ENCODE measurements at places on chromosomes 4 and X.
A peak's percentile ranks its signal among the peaks of the same experiment; 100 is the strongest.

- no peak for DNase-seq
These were observed 580.8 kb upstream of the MAGEB2 start for GRCh38 chrX:29634516-29634915.

DNA sequence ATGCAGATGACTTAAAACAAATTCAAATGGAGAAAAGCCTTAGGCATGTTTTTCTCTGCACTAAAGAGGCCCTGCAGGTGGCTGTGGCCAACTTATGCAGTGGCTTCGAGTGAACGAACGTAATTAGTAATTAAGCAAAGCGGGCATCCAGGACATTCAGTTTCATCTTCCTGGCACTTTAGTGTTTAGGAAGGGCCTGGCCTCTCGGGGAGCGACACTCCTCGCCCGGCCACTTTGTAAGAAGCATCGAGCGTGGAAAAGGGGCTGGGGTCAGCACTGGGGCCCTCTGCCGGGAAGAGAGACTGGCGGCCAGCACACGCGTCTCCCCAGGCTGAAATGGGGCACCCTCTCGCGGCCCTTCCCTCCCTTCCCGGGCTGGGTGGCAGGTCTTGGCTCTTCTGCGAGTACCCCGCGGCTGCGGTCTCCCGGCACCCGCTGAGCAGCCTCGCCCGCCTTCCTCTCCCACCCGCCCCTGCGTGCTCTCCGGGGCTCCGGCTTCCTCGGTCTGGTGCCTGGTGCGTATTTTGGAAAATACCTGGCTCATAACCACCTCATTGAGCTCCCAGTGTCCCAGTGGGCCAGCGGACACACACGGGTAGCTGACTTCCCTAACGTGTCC, 677 bp upstream of the CYP4V2 start:
- DNase-seq = no peak

- no peak for DNase-seq
These were observed at the start of gene CYSLTR1 for GRCh38 chrX:78327370-78328086. CYSLTR1 (minus strand) TSS chrX:78327611; CDS start chrX:78273746, 53,865 bp downstream.

DNA sequence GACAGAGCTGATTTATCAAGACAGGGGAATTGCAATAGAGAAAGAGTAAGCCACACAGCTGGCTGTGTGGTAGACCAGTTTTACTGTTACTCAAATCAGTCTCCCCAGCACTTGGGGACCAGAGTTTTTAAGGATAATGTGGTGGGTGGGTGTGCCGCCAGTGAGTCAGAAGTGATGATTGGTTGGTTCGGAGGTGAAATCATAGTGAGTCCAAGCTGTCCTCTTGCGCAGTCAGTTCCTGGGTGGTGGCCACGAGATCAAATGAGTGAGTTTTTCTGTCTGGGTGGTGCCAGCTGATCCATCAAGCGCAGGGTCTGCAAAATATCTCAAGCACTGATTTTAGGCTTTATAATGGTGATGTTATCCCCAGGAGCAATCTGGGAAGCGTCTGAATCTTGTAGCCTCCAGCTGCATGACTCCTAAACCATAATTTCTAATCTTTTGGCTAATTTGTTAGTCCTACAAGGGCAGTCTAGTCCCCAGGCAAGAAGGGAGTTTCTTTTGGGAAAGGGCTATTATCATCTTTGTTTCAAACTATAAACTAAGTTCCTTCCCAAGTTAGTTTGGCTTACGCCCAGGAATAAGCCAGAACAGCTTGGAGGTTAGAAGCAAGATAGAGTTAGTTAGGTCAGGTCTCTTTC, 44.0 kb upstream of the PPP1R2C start:
- DNase-seq = no peak

DNA sequence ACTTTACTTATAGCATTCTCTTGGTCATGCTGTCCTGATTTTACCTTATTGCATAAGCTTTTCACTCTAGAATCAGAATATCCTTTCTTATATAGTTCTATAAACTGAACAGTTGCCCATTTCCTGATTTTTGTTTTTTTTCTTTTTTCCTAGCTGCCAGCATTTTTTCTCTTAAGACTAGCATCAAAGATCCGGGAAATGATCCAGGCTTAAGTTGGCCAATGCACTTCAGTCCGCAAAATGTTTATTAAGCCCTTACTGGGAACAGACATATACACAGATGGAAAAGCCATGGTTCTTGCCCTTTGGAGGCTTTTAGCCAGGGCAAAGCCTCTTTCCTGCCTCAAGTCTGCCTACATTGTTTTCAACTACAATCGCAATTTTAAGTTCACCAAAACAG, 10.1 kb upstream of the BMP2K start:
- no peak for DNase-seq

DNA sequence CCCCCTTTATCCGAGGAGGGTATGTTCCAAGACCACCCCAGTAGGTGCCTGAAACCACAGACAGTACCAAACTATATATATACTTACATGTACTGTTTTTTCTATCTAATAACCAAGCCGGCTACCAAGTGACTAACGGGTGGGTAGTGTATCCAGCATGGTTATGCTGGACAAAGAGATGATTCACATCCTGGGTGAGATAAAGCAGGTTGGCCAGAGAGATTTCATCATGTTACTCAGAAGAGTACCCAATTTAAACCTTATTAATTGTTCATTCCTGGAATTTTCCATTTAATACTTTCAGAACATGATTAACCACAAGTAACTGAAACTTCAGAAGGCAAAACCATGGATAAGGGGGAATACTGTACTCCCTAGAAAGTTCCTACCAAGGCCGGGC, 46.5 kb downstream of the RFC1 start:
- peak; percentile 17 for DNase-seq

DNA sequence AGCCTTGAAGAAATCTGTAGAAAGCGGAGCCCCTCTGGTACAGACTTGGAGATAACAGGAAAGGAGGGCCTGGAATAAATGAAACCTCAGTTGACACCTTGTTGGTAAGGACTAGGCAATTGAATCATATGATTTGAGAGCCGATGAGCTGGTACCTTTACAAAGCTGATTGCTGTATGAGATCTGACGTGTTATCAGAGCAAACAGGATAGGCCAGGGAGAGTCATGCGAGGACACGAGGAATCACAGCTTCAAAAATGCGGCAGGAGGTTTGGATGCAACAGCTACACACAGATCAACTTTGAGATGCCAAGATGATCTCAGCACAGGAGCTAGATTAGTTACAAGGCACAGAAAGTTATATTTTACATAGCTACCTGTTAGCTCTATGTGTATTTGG, 7.4 kb upstream of the SLC10A4 start:
- no peak for DNase-seq

DNA sequence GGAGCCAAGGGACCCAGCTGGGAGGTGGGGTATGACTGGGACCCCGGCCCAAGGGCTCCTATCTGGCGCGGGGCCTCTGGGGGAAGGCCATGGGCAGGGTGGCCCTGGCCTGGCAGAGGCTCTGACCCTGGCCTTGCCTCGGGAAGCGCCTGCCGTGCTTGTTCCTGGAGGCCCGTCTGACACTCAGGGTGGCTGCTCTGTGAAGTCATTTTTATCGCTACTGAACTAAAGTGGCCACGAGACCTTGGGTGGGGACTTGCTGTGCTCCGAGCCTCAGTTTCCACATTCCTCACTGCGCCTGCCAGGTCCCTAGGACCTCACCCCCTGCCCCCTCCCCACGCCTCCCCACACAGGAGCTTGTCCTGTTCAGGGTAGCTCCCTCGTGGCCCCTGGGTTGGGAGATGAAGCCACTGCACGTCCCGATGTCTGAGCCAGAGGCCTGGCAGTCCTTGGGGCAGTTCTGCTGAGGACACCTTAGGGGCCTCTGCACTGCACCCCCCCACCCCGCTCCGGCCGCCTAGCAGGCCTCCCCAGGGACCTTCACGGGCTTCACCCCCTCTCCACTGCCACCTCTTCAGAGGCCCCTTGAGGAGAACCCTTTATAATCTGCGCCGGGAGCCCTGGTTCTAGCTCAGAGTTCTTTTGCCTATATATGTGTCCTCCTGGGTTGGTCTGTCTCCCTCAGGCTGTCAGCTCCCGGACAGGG, 639 bp upstream of the SORCS2 start:
- no peak for DNase-seq

GRCh38 chr4:8435656-8436121, 4.8 kb downstream of the ACOX3 start:
- peak; percentile 8 for DNase-seq

GRCh38 chr4:168837922-168838321, 172.1 kb downstream of the CBR4 start:
- no peak for DNase-seq

- DNase-seq = peak; percentile 72
These were observed 1.7 kb upstream of the FGFRL1 start for GRCh38 chr4:1009542-1010394.

Data from LoVo (cell line).